HepG2 (cell line): ENCODE measurements at places on chromosomes 5 and 9. TPM values are rescaled to one million over a fixed set of nuclear protein-coding genes. Genes with fewer than 3 reads are reported as not detected.
A peak's percentile ranks its signal among the peaks of the same experiment; 100 is the strongest.

DNA sequence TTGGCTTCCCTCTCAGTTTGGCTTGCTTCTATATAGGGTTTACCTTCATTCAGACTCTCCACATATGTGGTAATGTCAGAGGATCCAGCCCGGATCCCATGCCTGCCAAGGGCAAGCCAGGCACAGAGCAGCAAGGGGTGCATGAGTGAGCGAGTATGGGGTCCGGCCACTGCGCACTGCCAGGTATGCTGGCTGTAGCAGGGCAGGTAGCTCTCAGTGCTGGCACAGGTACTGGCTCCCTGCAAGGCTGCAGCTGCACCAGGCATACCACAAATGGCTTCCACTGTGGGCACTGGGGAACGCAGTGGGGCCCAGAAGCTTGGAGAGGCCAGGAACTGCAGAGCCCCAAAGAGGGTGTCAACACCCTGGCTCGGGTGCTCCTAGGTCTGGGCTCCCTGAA, 86.2 kb downstream of the GIN1 start:
- no peak for DNase-seq

DNA sequence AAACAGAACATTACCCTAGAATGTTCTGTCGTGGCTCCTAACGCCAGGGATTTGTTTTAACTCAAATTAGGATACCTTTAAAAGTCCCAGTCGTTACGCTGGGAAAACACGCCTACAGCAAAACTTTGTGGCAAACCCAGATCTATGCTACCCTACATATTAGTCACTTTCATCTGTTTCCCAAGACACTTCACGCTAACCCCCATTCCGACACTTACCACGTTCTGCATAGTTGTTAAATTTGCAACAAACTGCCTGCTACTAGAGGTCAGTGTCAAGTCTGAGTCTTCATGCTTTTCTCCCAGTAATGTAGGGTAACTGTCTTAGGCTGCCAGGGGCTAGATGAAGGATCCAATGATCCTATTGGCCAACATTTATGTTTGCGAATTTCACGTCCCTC, 140.3 kb downstream of the RASEF start:
- no peak for DNase-seq

- peak; percentile 20 for DNase-seq
Measured at GRCh38 chr5:80654054-80654390, 430 bp upstream of the MSH3 start.

DNA sequence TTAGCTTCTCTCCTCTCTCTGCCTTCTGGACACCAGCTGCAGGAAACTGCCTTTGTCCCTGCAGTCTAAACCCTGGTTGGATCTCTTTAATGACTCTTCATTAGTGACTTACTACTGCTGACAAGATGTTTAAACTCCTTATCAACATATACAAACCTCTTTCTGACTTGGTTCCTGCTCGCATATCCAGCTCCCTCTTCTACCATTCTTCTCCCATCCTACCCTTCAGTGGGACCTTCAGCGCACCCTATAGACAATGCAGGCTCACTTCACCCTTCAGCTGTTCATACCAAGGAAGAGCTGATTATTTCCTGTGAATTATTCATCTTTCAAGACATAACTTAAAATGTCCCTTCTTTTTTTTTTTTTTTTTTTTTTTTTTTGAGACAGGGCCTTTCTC, 436.5 kb downstream of the KIAA0825 start:
- peak; percentile 13 for DNase-seq

DNA sequence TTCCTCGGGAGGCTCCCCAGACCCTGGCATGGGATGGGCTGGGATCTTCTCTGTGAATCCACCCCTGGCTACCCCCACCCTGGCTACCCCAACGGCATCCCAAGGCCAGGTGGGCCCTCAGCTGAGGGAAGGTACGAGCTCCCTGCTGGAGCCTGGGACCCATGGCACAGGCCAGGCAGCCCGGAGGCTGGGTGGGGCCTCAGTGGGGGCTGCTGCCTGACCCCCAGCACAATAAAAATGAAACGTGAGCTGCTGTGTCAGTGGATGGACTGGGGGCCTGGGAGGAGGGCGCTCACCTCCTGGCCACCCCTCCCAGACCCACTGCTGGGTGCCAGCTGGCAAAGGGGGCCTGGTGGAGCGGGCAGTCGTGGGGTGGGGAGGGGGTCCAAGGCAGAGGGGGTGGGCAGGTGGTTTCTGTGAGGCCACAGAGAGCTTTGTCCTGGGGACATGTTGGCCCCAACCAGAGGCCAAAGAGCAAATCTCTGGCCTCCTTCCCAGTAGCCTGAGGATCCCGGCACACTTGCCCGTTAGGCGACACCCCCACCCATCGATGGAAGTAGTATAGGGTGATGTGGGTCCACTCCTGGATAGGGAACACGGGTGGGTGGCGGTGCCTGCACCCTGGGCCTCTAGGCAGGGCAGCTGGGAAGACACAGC, 9.8 kb downstream of the EGFL7 start:
- DNase-seq: no peak

- no peak for DNase-seq
Measured at GRCh38 chr5:14783691-14784090, 87.9 kb downstream of the ANKH start.

GRCh38 chr5:115736004-115736689, 80.3 kb downstream of the CDO1 start:
- DNase-seq: no peak

- peak; percentile 81 for DNase-seq
Measured at GRCh38 chr9:133658442-133659431, 22.6 kb downstream of the DBH start.

DNA sequence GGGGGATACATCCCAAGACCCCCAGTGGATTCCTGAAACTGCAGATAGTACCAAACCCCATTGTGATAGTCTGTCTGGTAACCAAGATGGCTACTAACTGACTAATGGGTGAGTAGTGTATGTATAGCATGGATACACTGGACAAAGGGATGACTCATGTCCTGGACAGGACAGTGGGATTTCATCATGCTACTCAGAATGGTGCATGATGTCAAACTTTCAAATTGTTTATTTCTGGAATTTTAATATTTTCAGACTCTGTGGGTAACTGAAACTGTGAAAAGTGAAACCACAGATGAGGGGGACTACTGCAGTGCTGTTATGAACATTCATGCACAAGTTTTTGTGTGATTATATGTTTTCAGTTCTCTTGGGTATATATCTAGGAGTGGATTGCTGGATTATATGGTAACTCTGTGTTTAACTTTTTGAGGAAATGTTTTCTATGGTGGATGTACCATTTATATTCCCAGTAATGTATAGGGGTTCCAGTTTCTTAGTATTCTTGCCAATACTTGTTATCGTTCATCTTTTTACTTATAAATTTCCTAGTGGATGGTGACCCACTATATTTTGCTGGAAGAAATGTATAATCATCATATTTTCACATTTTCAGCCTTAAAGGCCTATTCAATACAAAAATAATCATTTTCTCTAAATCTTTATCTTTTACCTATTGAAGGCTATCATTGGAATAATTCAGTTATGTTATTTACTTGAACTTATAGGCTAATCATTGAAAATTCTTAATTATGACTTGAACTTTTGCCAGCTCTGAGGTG, 140.9 kb downstream of the NR3C1 start:
- DNase-seq: peak; percentile 27

GRCh38 chr5:126718236-126718868, 58.6 kb upstream of the LMNB1 start:
- no peak for DNase-seq

DNA sequence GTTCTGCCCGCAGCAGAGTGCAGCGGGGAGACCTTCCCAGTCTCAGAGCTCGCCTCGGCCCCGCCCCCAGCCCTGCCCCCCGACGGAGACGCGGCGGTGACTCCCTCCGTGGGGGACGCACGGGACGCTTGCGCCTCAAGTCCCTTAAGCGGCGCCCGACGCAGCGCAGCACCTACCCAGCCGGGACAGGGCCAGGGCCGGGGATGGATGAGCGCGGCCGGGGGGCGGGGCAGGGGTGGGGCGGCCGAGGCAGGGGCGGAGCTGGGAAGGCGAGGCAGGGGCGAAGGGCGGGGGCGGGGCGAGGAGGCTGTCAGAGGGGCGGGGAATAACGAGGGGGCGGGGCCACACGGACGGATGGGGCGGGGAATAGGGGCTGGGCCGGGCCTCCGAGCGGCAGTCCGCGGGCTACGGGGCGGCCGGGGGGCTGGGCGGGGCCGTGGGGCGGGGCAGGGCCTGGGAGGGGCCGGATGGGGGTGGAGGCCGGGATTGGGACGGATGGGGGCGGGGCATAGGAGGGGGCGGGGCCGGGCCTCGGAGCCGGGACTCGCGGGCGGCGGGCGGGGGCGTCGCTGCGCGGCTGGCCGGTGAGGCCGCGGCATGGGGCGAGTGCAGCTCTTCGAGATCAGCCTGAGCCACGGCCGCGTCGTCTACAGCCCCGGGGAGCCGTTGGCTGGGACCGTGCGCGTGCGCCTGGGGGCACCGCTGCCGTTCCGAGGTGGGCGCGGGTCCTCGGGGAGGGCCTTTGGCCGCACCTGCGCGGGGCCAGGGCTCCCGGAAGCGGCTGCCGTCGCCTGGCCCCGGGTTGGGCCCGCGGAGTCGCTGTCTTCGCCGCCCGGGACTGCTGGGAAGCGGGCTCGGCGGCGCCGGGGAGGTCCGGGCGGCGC, at the start of gene ARRDC1:
Gene ARRDC1 (plus strand): TSS at position 566 of the 884 bp plus-strand sequence. CDS start 32 bp downstream, at position 598.
- peak; percentile 91 for DNase-seq

- no peak for DNase-seq
Measured at GRCh38 chr5:176542596-176543427, 5.6 kb upstream of the RNF44 start.

DNA sequence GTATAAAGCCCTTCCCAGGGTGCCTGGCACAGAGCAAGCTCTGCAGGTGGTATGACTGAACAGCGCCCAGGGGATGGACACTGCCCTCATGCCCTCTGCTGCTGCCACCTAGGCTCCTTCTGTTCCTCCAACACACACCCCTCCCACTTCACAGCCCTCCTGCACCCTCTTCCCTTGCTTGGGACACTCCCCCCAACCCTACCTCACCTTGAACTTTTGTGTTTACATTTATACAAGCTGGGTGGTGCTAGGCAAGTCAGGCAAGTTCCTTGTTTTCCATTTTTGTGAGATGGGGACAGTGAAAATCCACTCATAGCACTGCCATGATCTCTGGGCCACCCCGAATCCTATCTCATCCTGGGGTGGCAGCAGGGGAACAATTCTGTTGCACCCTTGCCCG, 18.8 kb upstream of the CORO2A start:
- DNase-seq: no peak

- DNase-seq: peak; percentile 67
Measured at GRCh38 chr5:157069949-157070348, 11.0 kb upstream of the HAVCR1 start.

DNA sequence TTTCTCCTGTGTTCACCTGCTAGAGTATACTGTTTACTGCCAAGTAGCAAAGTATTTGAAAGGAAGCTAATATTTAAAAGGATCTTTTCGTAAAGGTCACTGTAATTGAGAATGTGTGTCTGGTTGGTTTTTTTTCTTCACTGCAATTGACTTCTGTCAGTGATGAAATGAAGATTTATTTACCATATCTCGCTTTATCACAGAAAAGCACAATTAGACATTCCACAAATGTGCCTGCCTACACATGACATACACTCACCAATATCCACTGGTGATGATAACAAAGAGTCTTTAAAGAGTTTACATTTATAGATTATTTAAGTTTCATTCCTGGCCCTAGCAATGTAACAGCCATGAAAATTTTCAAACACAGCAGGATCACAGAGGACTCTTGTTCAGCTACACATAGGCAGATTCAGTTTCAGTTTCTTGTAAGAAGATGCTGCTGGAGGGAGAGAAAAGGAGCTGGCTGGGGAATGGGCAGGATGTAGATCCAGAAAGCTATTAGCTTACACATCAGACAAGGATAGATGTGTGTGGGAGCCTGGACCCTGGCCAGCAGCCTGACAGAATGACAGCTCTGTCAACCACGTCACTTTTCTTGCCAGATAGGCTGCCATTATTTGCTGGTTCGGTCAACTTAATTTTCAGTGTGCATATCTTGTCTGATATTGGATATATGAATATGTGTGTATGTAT, 104.0 kb downstream of the GDNF start:
- no peak for DNase-seq

DNA sequence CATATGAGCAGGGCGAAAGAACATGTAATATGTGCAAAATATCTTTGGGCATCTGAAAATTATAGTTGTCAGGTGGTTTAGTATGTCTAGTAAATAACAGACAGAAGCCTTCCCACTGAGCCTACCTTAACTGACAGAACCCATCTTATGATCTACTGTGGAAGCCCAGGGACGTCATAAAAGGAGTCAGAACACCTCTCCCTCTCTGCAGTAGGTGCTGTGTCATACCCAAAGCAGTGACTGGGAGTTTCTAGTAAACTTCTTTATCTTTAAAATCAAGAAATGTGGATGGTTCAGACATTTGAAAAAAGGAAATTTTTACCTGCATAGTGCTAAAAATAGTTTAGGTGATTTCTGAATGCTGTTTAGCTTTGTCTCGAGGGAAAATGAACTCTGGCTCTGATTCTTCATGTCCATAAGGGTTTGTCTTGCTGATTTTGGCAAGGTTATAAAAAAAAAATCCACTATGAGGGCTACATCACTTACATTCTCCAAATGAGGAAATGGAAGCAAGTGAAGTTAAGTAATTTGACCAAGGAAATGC, 104.0 kb downstream of the NUDT12 start:
- DNase-seq: no peak

DNA sequence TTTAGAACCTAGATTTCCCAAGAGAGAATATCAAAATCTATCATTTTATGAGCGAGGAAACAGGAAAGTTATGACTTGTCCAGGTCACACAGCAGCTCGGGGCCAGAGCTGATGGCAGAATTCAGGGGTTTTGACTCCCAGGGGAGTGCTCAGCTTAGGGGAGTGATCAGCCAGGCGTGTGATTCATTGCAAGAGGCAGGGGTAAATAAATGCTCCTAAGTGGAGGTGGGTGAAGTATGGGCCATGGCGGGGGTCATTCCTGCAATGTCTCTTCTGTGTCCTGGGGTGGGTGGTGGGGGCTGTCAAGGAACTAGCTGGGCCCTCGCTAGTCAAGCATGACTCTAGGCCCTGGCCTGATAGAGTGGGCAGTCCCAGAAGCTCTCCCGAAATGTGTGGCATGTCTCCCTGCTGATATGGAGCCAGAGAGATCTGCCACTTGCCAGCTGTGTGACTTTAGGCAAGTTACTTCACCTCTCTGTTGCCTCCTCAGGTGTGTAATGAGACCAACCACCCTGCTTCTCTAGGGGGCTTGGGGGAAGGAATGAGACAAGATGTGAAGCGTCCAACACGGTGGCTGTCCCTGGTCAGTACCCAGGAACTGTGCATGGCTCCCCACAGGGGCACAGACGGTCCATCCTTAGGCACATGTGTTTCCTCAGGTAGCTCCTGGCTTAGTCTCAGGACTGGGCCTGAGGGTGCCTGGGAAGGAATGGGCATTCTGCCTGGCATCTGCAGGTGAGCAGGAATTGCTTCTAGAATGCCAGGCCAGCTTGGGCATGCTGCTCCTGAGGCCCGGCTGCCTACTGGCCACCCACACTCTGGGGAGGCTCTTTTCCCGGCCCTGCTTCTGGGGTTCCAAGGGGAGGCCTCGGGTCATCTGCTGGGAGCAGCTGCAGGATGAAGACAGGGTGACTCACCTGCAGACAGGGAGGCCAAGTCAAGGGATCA, 36.5 kb upstream of the SH3PXD2B start:
- no peak for DNase-seq

CCDC107 gene
- 4.1 and 7.1 TPM in 2 replicates for total RNA-seq

OR13C4 gene
- total RNA-seq: not detected in 2 replicates

DMRTA1 gene
- total RNA-seq: 0.07 and 0.13 TPM in 2 replicates

CER1 gene
- total RNA-seq: not detected in 2 replicates

ANKRD33B gene
- 0.02 TPM in 1 of 2 replicates, not detected in the other for total RNA-seq

JAKMIP2 gene
- total RNA-seq: 1.9 and 2.1 TPM in 2 replicates

KIAA1191 gene
- 63.6 and 81.6 TPM in 2 replicates for total RNA-seq

IFNA21 gene
- not detected in 2 replicates for total RNA-seq

CARTPT gene
- not detected in 2 replicates for total RNA-seq

COL5A1 gene
- total RNA-seq: not detected in 2 replicates

WHRN gene
- total RNA-seq: 1.8 and 2.3 TPM in 2 replicates

ELAVL2 gene
- total RNA-seq: not detected in 2 replicates

SV2C gene
- total RNA-seq: not detected in 2 replicates

SPATA31A3 gene
- total RNA-seq: not detected in 2 replicates

RHOBTB3 gene
- 35.4 and 39.6 TPM in 2 replicates for total RNA-seq

GFRA3 gene
- total RNA-seq: 0.10 and 0.27 TPM in 2 replicates
